ENCODE measurements at places on chromosomes 11 and 22.

DNA sequence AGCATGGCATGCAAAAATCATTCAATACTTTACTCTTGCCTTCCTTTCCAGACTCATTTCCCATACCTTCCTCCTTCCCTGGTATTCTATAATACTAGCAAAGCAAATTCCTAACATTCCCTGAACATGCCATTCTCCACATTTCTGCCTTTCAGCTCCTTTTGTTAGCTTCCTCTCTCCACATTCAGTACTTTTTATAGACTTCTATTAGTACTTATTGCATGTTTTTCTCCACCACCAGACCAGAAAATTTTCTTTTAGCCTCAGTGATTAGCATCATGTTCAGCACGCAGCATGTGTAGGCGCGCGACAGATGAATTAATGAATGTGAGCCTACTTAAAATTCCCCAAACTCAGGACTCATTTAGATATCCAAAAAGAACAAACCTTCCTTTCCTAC lies 935.3 kb downstream of the DLG2 start:
- DNase-seq, result no peak

DNA sequence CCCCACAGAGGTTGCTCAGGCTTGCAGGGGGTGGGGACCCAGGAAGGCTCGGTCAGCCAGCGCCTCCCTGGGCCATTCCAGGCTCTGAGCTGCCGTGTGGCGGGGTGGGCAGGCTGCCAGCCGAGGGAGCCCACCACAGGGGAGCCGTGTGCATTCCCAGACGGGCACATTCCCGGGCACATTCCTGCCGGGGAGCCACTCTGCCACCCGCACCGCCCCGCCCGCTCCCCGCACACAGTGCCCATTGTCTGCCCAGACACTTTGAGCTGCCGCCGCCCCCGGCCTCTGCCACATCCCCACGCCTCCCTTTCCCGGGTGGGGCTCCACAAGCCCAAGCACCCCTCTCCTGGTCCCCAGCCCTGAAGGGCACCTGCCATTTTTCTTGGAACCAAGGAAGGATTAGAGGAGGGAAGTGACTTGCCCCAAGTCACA lies 27.4 kb downstream of the RPL3 start:
- no peak for DNase-seq

GRCh38 chr22:27022274-27022895 lies 365.0 kb downstream of the MIAT start:
- DNase-seq, result no peak

GRCh38 chr22:48740731-48741405 lies 1086.8 kb downstream of the BRD1 start:
- DNase-seq, result no peak

DNA sequence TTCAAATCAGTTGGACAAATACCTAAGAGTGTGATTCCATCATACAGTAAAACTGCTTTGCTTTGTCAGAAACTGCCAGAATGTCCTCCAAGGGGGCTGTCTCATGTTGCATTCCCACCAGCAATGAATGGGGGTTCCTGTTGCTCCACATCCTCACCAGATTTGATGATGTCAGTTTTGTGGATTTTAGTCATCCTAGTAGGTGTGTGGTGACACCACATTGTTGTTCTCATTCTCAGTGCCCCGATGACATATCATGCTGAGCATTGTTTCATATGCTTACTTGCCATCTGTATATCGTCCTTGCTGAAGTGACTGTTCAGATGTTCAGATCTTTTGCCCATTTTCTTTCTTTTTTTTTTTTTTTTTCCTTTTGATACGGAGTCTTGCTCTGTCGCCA lies 37.0 kb downstream of the CDPF1 start:
- no peak for DNase-seq

GRCh38 chr11:100925935-100926334 lies 203.7 kb downstream of the PGR start:
- no peak for DNase-seq

Measured in naive B cell (primary cell).